Calu3 (cell line): ENCODE measurements at places on chromosomes 4 and X.

- peaks cover 5% of the 10 kb centered on the region for H3K36me3 ChIP-seq
- no peak overlapping the region for H3K4me3 ChIP-seq
- H3K27ac ChIP-seq = no peak overlapping the region
- H3K27me3 ChIP-seq = no peaks in the 10 kb centered on the region
Observed at GRCh38 chr4:173013232-173013930, 155.2 kb upstream of the GALNT7 start.

DNA sequence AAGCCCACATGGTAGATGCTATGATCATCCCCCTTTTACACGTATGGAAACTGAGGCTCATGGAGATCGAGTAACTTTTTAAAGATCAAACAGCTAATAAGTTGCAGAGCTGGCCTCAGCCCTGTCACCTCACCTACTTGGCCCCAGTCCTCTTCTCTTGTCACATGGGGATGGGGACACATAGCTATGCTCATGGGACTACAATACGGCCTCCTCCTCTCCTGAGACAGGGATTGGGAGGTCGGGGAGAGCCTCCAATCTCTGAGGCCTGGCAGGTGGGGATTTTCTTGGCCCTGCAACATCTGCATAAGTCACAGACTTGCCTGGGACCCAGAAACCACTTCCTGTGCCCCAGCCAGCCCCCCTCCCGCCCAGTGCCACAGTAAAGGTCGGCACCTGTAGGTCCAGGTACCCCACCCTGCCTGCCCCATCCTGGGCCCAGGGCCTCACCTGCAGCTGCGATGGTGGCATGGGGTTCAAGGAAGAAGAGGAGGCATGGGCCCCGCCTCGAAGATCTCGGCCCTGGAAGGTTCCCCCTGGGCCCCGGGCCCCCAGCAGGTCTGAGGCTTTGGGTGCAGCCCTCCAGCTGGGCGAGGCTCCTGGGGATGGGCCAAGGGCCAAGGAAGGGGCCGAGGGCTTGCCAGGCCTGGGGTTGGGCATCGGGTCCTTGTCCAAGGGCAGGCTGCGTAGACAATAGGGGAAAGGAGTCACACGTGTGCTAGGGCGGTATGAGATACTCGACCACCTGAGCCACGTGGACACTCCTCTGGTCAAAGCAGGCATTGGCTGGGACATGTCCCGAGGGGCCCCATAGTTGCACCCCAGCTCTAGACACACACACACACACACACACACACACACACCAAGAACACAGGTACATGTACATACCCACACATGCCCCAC lies 6.4 kb downstream of the FOXP3 start:
- no peak for DNase-seq
- no peak overlapping the region for H3K4me3 ChIP-seq
- no peak overlapping the region for H3K27ac ChIP-seq
- H3K36me3 ChIP-seq = peaks cover 11% of the 10 kb centered on the region
- no peaks in the 10 kb centered on the region for H3K4me1 ChIP-seq
- H3K27me3 ChIP-seq = peaks cover 42% of the 10 kb centered on the region

DNA sequence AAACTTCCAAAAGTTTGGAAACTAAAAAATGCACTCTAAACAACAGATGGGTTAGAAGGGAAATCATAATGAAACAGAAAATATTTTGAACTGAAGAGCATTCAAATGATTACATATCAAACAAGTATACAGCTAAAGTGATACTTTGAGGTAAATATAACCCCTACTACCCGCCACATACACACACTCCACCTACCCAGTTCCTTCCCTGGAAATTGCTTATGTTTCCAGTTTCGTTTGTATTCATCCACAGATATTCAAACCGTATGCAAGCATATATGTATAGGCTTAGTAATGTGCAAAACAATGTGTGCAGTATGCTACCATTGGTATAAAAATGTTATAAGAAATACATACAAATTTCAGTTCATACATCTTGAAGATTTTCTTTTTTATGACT lies 95.5 kb downstream of the SMIM20 start:
- H3K4me3 ChIP-seq = no peak overlapping the region
- no peak overlapping the region for H3K27ac ChIP-seq
- no peaks in the 10 kb centered on the region for H3K36me3 ChIP-seq
- no peak for DNase-seq
- H3K4me1 ChIP-seq = no peaks in the 10 kb centered on the region

- H3K27me3 ChIP-seq = no peaks in the 10 kb centered on the region
- H3K36me3 ChIP-seq = no peaks in the 10 kb centered on the region
- no peak overlapping the region for H3K27ac ChIP-seq
- H3K4me1 ChIP-seq = peaks cover 9% of the 10 kb centered on the region
- no peak overlapping the region for H3K4me3 ChIP-seq
- DNase-seq = no peak
Observed at GRCh38 chr4:174244441-174244840, 39.0 kb downstream of the FBXO8 start.

DNA sequence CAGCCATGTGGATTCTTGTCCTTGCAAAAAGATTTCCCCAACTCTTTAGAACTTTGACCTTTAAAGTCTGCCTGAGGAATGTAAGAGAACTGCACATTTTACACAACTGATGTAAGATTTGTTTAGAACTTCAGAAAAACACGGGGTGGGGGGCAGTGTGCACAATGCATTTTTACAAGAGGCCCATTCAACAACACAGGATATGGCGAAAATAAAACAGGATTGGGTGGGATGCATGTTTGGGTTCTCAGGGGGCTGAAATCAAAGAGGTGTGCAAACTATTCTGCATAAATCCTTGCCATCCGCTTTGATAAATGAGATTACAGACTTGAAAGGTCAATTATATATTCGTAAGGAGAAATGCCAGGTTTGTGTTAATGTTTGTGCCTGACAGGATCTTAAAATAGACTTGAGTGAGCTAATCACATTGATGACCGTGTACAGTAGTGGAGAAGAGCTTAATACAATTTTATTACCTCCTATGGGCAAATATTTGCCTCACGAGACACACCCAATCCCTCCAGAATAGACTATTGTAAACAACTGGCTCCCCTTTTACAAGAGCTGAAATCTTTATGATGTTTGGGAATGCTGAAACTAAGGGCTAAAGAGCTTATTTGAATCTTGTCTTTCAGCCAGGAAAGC lies 184.1 kb upstream of the LEF1 start:
- no peaks in the 10 kb centered on the region for H3K27me3 ChIP-seq
- no peak for DNase-seq
- no peak overlapping the region for H3K27ac ChIP-seq
- no peak overlapping the region for H3K4me3 ChIP-seq
- H3K4me1 ChIP-seq = no peaks in the 10 kb centered on the region
- no peaks in the 10 kb centered on the region for H3K36me3 ChIP-seq

DNA sequence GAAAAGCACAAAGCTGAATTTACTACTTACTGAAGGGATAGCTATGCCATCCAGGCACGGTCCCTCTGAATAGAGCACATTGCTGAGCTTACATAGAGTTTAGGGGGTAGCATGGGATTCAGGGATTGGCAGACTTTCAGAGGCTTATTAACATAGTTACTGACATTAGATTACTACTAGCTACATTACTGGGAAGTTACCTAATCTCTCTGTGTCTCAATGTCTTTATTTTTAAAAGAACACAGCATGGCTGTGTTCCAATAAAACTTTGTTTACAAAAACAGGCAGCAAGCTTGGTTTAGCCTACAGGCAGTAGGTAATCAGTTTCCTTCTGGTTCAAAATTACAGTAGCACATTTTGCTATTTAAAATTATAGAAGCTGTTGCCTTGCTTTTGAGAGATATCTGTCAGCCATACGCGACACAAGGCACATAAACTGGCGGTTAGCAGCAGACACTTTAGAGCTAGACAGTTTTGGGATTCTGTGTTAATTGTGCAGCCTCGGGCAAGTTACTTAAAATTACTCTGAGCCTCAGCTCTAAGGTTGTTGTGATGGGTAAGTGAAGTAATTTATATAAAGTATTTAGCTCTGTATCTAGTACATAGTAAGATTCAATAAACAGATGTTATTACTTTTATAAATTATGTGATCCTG lies 6.9 kb downstream of the KLHL8 start:
- H3K4me3 ChIP-seq = no peak overlapping the region
- H3K27me3 ChIP-seq = no peaks in the 10 kb centered on the region
- no peak for DNase-seq
- H3K27ac ChIP-seq = no peak overlapping the region
- no peaks in the 10 kb centered on the region for H3K4me1 ChIP-seq
- H3K36me3 ChIP-seq = no peaks in the 10 kb centered on the region

DNA sequence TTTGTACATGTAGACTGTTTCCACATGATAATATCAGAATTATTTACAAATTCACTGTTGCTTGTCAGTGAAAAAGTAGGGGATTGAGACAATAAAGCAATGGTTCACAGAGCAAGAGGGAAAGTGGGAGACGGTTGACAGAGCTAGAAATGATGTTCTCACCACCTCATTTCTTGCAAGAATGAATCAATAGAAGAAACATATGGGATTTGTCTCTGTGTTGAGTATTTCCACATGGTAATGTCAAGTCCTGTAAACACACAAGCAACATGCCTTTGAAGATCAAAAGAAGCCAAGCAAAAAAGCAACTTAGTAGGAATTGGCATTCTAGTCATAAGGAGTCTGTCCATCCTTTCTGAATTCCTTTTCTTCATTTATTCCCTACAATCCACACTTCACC lies 1806.6 kb upstream of the AGA start:
- H3K4me3 ChIP-seq = no peak overlapping the region
- H3K4me1 ChIP-seq = no peaks in the 10 kb centered on the region
- no peaks in the 10 kb centered on the region for H3K36me3 ChIP-seq
- H3K27me3 ChIP-seq = no peaks in the 10 kb centered on the region

- no peaks in the 10 kb centered on the region for H3K27me3 ChIP-seq
- no peak overlapping the region for H3K4me3 ChIP-seq
- no peak for DNase-seq
- H3K36me3 ChIP-seq = no peaks in the 10 kb centered on the region
- H3K4me1 ChIP-seq = no peaks in the 10 kb centered on the region
Observed at GRCh38 chr4:102825261-102826091, 1.9 kb downstream of the UBE2D3 start.

DNA sequence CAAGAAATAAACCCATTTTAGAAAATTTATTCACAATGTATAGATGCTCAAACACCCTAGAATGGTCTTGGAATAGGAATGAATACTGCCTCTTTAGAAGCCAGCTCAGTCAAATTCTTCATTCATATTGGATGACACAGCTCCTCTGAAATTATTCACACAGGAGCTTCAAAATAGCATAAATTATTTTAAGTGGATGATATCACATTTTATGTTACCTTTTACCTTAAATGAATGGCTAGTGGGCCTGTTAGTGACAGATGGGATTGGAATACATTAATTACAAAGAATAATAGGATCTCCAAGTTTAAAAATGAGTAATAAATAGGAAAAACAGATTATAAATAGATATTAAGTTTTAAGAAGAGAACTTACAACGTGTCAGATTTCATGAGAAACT lies 184.4 kb downstream of the GABRB1 start:
- no peak overlapping the region for H3K27ac ChIP-seq
- peaks cover 21% of the 10 kb centered on the region for H3K4me1 ChIP-seq
- no peaks in the 10 kb centered on the region for H3K27me3 ChIP-seq

GRCh38 chr4:124953061-124953460 lies 240.5 kb upstream of the ANKRD50 start:
- peak overlapping the region; percentile 20 for H3K27ac ChIP-seq
- no peaks in the 10 kb centered on the region for H3K27me3 ChIP-seq
- no peak overlapping the region for H3K4me3 ChIP-seq
- DNase-seq = no peak

- no peaks in the 10 kb centered on the region for H3K36me3 ChIP-seq
- H3K27me3 ChIP-seq = no peaks in the 10 kb centered on the region
- no peak overlapping the region for H3K4me3 ChIP-seq
- H3K4me1 ChIP-seq = no peaks in the 10 kb centered on the region
- DNase-seq = no peak
- no peak overlapping the region for H3K27ac ChIP-seq
Observed at GRCh38 chr4:17370818-17371217, 141.1 kb downstream of the QDPR start.
